ENCODE measurements at places on chromosomes 6 and 20.

DNA sequence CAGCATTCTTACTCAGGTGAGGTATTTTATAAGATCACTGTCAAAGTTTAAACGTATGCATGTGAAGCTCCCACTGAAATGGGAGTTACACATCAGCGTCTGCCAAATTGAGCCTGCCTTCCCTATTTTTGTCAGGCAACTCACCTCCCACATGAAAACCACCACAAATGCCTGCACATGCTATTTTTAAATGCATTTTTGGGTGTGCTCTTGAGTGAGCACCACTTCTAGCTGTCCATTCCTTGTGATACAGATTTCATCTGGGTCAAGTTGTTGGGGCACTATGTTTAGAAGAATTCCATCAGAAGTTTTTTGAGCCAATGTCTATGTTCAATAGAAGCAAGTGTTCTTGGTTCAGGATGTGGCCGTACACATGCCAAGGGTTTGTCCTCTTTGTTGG is 71.7 kb upstream of the RIPPLY2 start:
- DNase-seq = no peak

DNA sequence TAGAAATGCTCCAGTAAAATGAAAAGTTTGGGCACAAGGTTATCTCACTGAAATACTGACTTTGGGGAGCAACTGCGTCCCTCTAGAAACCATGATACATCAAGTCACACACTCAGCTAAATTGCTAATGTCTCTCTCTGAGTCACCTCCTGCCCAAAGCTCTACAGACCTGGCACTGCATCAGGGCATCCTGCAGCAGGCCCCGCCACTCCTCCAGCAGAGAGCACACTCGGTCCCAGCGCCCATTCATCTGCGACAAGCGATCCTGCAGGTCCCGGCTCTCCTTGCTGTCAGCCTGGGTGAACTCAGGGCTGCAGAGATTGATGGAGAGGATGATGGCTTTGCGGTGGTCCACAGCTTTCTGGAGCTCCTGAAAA is 329.0 kb downstream of the ESR1 start:
- DNase-seq = no peak

DNA sequence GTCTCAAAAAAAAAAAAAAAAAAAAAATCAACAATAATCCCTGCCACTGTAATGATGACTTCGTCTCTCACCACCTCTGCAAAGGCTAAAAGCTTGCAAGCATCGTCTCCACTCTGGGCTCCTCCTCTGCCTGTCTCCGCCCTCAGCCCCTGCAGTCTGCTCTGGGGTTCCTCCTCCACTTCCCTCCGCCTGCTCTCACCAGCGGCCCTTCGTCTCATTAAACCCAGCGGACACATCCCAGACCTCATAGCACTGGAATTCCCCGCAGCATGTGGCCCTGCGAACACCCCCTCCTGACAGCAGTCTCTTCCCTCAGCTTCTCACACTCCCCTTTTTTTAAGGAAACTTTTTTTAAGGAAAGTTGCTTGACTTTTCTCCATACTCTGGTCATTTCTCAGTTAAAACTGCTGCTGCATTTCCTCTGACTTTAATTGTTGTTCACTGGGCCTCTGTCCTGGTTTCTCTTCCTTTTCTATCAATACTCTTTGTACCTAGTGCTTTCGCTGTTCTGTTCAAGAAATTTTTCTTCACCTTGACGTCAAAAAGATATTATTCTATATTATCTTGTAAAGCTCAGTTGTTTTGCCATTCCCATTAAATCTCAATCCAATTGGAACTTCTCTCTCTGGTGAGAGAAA is 70.9 kb upstream of the PLEKHG1 start:
- no peak for DNase-seq

GRCh38 chr6:142478117-142478516 is 176.3 kb downstream of the ADGRG6 start:
- DNase-seq = no peak

GRCh38 chr6:128738112-128738511 is 144.8 kb upstream of the LAMA2 start:
- no peak for DNase-seq

DNA sequence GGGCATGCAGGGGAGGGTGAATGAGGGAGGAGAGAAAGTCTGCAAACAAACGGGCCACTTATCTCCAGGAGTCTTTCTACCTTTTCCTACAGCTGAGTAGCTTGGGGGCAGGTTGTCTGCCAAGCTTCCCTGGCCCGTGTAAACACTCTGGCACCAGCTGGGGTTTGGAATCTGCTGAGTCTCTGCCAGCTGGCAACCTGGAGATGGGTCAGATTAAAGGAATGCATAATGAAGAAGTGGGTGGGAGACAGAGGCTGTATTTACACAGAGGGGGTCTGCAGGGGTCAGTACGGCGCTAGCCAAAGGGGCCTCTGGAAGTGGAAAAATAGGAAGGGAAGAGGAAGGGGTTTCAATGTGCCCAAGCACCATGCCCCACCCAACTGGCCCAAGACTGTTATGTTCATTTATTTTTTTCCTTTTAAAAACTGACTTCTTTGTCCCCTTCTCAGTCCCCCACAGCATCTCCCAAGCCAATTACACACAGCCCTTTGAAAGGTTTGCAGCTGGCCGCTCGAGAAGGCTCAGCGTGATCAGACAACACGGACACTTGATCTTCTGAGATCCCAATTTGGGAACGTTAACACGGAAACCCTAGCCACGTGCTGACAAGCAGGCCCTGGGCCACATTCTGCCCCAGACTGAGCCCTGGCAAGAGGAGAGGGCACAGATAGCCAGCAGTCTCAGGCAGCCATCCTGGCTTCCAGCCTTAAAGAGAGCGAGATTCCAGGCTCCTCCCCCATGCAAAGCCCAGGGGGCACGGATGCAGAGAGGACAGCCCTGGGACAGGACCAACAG is 25.2 kb downstream of the TRAM2 start:
- peak; percentile 71 for DNase-seq

GRCh38 chr6:129050086-129050485 is 167.1 kb downstream of the LAMA2 start:
- DNase-seq = no peak

DNA sequence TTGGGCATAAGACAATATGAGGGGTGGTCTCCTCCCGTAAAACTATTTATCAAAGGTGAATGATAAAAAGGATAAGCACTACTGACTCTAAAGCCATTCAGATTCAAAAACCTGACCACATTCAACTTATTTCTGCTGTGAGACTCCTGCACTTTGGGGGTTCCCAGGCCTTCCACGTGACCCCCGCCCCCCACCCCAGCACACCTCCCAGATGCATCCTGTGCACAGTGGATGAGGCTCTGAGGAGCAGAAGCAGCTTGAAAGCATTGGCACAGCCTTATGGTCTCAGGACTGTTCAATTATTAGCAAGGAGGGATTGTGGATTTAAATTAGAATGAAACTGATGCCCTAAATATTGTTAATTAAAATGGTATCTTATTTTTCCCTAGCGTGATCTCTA is 55.1 kb upstream of the SAMD5 start:
- DNase-seq = no peak

DNA sequence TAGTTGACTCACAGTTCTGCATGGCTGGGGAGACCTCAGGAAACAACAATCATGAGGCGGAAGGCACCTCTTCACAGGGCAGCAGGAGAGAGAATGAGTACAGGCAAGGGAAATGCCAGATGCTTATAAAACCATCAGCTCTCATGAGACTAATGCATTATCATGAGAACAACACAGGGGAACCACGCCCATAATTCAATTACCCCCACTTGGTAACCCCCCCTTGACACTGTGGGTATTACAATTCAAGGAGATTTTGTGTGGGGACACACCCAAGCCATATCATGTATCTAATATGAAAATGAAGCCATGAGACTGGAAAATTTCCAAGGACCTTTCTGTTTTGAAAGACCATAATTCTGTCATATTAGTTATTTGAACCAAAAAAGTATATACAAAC is 342.4 kb upstream of the PLCB4 start:
- DNase-seq = no peak

DNA sequence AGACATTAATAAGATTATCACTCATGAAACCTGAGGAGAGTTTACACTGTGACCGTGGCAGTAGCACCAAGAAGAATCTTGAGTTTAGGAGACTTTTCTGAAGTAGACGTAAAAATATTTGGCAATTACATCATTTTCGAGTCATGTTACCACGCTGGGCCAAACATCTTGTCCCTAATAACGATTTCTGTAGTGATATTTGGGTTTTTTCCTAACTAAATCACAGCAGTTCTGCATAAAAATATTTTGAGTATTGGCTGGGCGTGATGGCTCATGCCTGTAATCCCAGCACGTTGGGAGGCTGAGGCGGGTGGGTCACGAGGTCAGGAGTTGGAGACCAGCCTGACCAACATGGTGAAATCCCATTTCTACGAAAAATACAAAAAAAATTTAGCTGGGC is 262.4 kb downstream of the PHF3 start:
- DNase-seq = no peak

DNA sequence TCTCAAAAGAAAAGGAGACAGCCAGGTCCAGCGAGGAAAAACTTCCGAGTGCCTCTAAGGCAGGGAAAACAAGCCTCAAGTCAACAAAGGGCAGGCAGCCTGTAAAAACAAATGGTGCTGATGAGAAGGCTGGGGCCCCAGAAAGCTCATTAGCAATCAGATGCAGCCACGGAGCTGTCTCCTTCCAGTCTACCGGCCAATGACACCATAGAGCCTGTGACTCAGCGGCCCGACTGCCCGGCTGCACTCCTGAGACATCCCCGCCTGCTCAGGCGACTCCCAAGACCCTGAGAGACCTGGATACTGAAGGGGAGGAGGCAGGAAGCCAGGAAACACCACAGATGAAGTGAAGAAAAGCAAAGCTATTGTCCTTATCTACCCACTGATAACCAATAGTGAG is 120.1 kb upstream of the HDDC2 start:
- DNase-seq = peak; percentile 37

DNA sequence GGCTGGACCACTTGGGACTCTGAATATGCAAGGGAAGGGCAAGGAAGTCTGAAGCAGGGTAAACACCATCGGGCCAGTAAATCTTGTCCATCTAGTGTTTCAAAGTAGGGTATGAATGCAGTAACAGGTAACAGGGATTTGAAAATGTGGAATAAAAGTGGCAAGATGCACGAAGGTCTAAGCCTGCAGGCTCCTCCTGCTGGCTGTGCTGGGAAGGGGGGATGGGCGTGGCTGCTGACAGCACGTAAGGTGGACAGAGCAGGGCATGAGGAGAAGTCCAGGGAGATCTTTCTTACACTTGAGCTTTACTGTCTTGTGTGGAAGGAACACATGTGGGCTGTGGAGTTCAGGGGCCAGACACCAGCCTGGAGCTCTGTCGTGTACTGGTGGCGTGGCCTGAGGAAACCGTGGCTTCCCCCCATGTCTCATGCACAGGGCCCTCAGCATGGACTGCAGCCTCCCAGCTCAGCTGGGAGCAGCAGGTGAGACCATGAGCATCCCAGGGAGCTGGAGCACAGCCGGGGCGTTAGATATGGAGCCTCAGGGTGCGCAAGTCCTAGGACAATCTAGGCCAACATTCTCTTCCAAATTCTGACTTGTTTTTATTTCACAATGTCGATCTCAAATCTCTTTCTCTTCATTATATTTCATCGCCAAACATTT is 84.5 kb downstream of the SLC22A23 start:
- DNase-seq = no peak

DNA sequence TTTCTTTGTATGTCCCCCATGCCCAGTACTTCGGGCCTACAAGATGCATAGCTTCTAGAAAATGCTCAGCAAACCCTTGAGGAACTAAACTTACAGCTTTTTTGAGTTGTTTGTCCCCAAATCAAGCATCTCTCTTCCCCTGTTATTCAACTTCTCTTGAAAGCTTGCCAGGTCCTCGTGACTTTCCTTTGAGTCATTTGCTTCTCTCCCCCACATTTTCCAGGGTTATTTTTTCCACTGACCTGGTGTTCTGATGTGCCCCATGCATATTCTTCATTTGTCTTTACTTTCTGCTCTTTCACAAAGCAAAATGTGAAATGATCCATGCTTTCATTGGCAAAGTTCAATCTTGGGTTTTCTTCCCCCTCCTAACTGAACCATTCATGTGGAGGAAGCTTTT is 204.8 kb downstream of the TFAP2A start:
- no peak for DNase-seq

DNA sequence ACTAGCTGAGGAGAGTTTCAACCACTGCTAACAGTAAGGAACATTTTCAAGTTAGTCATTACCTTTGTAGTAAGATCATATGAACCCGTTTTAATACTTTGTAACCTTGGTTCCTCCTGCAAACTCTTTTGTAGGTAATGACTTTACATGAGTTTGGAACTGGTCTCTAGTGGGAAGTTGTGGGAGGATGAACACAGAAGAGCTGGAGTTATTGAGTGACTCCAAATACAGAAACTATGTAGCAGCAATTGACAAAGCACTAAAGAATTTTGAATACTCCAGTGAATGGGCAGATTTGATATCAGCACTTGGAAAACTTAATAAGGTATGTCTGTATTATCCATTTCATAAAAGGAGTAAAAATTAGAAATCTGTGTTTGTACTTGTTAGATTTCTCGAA is 29.3 kb downstream of the DOP1A start:
- DNase-seq = no peak

GRCh38 chr20:14860410-14860814 is 523.0 kb upstream of the FLRT3 start:
- DNase-seq = no peak

GRCh38 chr6:163902993-163903392 is 488.5 kb downstream of the QKI start:
- DNase-seq = no peak

DNA sequence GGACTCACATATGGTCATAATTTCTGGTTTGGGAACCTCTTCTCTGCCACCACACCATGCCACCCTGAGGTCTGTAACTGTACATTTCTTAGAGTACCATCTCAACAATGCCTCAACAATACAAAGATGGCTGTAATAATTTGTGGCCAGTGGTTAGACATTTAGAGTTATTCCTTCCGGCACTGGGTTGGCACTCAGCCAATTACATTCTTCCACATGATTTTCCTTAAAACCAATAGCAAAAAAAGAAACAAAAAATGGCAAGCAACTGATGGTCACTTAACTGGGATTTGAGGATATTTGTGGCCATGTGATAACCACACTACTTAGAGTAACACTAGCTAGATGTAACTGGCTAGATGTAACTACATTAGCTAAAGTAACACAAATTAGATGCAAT is 79.9 kb downstream of the SEL1L2 start:
- no peak for DNase-seq

- no peak for DNase-seq
Observed at GRCh38 chr20:31843881-31844280, 1.5 kb downstream of the FOXS1 start.

DNA sequence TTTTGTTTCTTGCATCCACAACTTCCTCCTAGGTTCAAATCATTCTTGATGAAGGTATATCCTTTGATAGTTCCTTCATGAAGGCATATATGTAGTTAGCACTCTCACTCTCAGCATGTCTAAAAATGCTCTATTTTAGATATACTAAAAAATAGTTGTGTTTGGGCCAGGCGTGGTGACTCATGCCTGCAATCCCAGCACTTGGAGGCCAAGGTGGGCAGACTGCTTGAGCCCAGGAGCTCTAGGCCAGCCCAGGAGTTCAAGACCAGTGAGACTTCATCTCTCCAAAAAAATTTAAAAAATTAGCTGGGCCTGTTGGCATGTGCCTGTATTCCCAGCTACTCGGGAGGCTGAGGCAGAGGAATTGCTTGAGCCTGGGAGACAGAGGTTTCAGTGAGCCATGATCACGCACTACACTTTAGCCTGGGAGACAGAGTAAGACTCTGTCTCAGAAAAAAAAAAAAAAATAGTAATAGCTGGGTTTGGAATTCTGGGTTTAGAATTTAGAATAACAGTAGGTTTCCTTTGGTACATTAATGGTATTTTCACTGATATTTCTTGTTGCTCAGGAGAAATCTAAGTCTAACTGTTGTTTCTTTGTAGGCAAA is 7.0 kb downstream of the SERAC1 start:
- DNase-seq = no peak

GRCh38 chr20:23027721-23028120 is 7.4 kb upstream of the SSTR4 start:
- no peak for DNase-seq

GRCh38 chr6:16736856-16737775 is 24.1 kb downstream of the ATXN1 start:
- DNase-seq = no peak
